ENCODE measurements at places on chromosomes 11 and 22. TPM values are rescaled to one million over a fixed set of nuclear protein-coding genes. Genes with fewer than 3 reads are reported as not detected.

KRTAP5-10 gene
- total RNA-seq = not detected

- no peak for DNase-seq
These were observed at the start of gene PNPLA2 for GRCh38 chr11:818396-819128. Gene PNPLA2, plus strand, starts transcription at chr11:818914. Its CDS starts 805 bp downstream, at chr11:819719.

GRCh38 chr11:65491614-65492386 lies 7.0 kb upstream of the MALAT1 start:
- no peak for DNase-seq

GRCh38 chr11:34344768-34345539 lies 12.9 kb downstream of the ABTB2 start:
- DNase-seq = no peak

GRCh38 chr11:64129403-64129802 lies 36.5 kb downstream of the MACROD1 start:
- DNase-seq = no peak

All from hematopoietic multipotent progenitor cell (in vitro differentiated cells).